Thymus (tissue), 14 donors: ENCODE measurements at places on chromosomes 6 and 20. TPM values are rescaled to one million over a fixed set of nuclear protein-coding genes. Genes with fewer than 3 reads are reported as not detected.

GRCh38 chr20:57685146-57685758 is 24.6 kb downstream of the PMEPA1 start:
- no peaks in the 10 kb centered on the region for H3K36me3 ChIP-seq
- DNase-seq = no peak
- H3K27me3 ChIP-seq = peaks cover 25% of the 10 kb centered on the region
- no peaks in the 10 kb centered on the region for H3K4me1 ChIP-seq

The GPR6 gene
- 0.05 TPM for polyA plus RNA-seq

DNA sequence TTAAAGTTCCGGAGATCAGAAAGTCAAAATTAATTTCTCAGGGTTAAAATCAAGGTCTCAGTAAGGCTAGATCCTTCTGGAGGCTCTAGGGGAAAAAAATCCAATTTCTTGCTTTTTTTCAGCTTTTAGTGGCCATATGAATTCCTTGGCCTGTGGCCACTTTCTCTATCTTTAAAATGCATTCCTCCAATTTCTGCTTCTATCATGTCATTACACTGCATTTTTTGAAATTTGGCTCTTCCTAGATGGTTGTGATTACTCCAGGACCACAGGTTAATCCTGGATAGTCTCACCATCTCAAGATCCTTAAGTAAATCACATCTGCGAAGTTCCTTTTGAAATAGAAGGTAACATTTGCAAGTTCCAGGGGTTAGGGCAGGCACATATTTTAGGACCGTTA is 1294.9 kb upstream of the CITED2 start:
- H3K27me3 ChIP-seq = no peaks in the 10 kb centered on the region
- no peak for DNase-seq
- H3K36me3 ChIP-seq = no peaks in the 10 kb centered on the region
- H3K27ac ChIP-seq = no peak overlapping the region

DNA sequence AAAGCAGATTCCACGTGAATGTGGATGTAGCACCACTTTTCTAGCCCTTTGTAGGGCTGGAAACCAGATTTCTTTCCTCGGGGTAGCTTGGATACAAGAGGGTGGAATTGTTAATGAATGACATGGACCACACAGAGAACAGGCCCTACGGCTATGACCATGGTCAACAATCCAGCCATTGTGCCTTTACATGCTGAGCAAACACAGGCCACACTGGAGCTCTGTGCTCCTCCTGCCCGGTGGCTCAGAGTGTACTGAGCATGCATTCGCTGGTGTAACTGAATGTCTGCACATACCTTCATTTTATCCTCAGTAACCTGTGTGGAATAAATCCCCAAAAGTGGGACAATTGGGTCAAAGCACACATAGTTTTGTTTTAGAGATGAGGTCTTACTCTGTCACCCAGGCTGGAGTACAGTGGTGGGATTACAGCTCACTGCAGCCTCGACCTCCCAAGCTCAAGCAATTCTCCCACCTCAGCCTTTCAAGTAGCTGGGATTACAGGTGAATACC is 32.8 kb downstream of the LRP11 start:
- DNase-seq = no peak
- H3K4me3 ChIP-seq = no peak overlapping the region
- no peaks in the 10 kb centered on the region for H3K4me1 ChIP-seq
- H3K36me3 ChIP-seq = no peaks in the 10 kb centered on the region

- H3K4me1 ChIP-seq = no peaks in the 10 kb centered on the region
- no peaks in the 10 kb centered on the region for H3K36me3 ChIP-seq
- no peak overlapping the region for H3K4me3 ChIP-seq
- DNase-seq = no peak
- H3K27ac ChIP-seq = no peak overlapping the region
- H3K27me3 ChIP-seq = no peaks in the 10 kb centered on the region
Observed at GRCh38 chr6:140857739-140858380, 1274.9 kb upstream of the GJE1 start.

DNA sequence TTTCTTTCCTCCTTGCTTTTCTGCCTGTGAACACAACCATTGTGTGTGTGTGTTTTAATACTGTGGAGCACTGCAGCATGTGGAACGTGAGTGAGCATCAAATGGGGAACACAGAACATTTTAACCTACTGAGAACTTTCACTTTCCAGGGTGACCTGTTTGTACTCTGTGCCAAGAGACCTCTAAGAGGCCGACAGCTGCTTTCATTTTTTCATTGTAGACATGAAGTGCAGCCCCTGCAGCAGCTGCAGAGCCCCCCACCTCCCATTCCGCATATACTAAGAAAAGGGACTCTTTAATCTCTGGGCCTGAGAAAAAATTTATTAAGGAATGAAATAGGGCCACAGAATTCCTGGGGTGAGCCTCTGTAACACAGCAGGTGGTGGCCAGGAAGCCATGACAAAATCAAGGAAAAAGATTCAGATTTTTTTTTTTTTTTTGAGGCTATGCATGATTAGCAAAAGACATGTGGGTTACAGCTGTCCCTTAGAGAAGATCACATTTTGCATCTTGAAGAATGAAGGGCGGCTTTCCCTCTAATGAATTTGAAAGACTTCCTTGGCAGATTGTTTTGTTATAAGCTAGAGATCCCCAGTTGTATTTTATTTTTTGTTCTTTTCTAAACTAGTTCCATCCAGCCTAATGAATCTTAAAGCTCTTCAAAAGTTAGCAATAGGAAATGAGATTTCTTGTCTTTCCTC is 503.4 kb downstream of the CD109 start:
- no peaks in the 10 kb centered on the region for H3K4me1 ChIP-seq
- H3K27me3 ChIP-seq = no peaks in the 10 kb centered on the region
- H3K4me3 ChIP-seq = no peak overlapping the region
- DNase-seq = no peak

DNA sequence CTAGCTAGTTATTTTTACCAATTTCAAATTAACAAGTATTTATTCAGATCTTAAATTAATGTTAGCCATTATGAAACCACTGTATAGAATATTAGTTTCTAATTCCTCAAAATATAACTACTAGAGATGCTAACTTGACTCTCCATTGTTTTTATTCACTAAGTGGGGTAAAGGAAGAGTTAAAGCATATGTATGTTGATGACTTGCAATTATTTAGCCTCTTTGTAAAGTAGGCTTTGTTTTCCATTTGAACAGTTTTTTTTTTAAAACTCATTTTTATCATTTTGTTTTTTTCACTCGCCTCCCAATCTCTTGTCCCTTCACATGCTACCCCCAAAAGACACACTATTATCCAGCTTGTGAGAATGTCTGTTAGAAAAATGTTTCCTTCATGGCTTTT is 3.3 kb downstream of the FAM162B start:
- no peak overlapping the region for H3K27ac ChIP-seq
- H3K27me3 ChIP-seq = peaks cover 23% of the 10 kb centered on the region
- no peak for DNase-seq
- no peaks in the 10 kb centered on the region for H3K36me3 ChIP-seq
- H3K4me1 ChIP-seq = no peaks in the 10 kb centered on the region

GRCh38 chr20:4050203-4050980 is 35.0 kb upstream of the RNF24 start:
- no peak overlapping the region for H3K27ac ChIP-seq
- H3K36me3 ChIP-seq = no peaks in the 10 kb centered on the region
- H3K4me1 ChIP-seq = no peaks in the 10 kb centered on the region
- DNase-seq = no peak
- H3K27me3 ChIP-seq = no peaks in the 10 kb centered on the region

GRCh38 chr20:10504994-10505730 is 70.1 kb downstream of the SLX4IP start:
- H3K27ac ChIP-seq = no peak overlapping the region
- H3K36me3 ChIP-seq = no peaks in the 10 kb centered on the region
- no peak for DNase-seq
- H3K27me3 ChIP-seq = no peaks in the 10 kb centered on the region

- peaks cover 2% of the 10 kb centered on the region for H3K27me3 ChIP-seq
- H3K27ac ChIP-seq = no peak overlapping the region
- no peak for DNase-seq
- H3K4me1 ChIP-seq = no peaks in the 10 kb centered on the region
- H3K36me3 ChIP-seq = no peaks in the 10 kb centered on the region
Observed at GRCh38 chr20:64196847-64197306, 32.6 kb downstream of the MYT1 start.

GRCh38 chr6:141513830-141514229 is 618.9 kb upstream of the GJE1 start:
- no peak overlapping the region for H3K27ac ChIP-seq
- no peak for DNase-seq
- H3K4me1 ChIP-seq = no peaks in the 10 kb centered on the region
- no peak overlapping the region for H3K4me3 ChIP-seq
- no peaks in the 10 kb centered on the region for H3K36me3 ChIP-seq
- no peaks in the 10 kb centered on the region for H3K27me3 ChIP-seq

- DNase-seq = no peak
- H3K4me3 ChIP-seq = no peak overlapping the region
- H3K27ac ChIP-seq = no peak overlapping the region
- H3K27me3 ChIP-seq = no peaks in the 10 kb centered on the region
- no peaks in the 10 kb centered on the region for H3K36me3 ChIP-seq
Observed at GRCh38 chr20:33983371-33983770, 10.3 kb upstream of the RALY start.

The CFAP61 gene
- polyA plus RNA-seq = 0.23 TPM

- DNase-seq = peak; percentile 65
- peaks cover 71% of the 10 kb centered on the region for H3K27me3 ChIP-seq
- no peak overlapping the region for H3K27ac ChIP-seq
- no peaks in the 10 kb centered on the region for H3K4me1 ChIP-seq
- no peak overlapping the region for H3K4me3 ChIP-seq
Observed at GRCh38 chr20:63178889-63179686, 36.8 kb downstream of the YTHDF1 start.

The GRM1 gene
- polyA plus RNA-seq = 0.05 TPM

DNA sequence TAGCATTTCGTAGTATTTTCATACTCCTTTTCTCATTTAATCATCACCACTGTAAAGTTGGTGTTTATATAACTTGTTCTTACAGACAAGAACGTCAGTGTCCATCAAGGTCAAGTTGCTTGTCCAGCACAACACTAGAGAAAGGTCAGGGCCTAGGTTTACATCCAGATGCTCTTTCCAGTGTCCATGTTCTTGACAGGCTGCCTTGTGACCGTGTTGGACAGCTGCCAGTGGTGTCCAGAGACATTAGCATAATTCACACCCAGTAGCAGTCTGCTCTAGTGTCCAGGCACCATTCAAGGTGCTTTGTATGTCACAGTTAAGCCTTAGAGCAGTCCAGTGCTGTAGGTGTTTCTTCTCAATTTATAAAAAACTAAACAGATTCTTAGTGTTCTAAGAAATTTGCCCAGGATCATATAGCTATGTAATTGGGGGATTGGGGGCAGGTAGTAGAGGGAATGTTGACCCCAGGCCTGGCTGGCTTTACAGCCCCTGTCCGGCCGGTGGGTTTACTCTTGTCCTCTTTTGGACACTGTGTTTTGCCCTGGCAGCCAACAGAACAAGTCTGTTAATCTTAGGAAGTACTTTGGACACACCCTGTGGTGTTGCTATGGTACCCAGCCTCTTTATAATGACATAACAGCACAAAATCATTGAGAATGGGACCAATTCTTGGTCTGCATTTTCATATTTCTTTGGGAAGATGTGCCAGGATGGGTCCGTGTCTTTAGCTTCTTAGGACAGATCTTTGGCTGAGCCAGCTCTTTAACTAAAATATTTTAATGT is 8.0 kb downstream of the STK35 start:
- H3K36me3 ChIP-seq = peaks cover 17% of the 10 kb centered on the region
- H3K4me1 ChIP-seq = peaks cover 14% of the 10 kb centered on the region
- H3K27me3 ChIP-seq = no peaks in the 10 kb centered on the region
- H3K27ac ChIP-seq = no peak overlapping the region

The ADGRF5 gene
- 5.0 TPM for polyA plus RNA-seq

The ARMH2 gene
- polyA plus RNA-seq = 0.21 TPM

GRCh38 chr6:167731216-167731615 is 95.5 kb upstream of the AFDN start:
- no peaks in the 10 kb centered on the region for H3K36me3 ChIP-seq
- no peaks in the 10 kb centered on the region for H3K27me3 ChIP-seq
- H3K4me3 ChIP-seq = no peak overlapping the region

DNA sequence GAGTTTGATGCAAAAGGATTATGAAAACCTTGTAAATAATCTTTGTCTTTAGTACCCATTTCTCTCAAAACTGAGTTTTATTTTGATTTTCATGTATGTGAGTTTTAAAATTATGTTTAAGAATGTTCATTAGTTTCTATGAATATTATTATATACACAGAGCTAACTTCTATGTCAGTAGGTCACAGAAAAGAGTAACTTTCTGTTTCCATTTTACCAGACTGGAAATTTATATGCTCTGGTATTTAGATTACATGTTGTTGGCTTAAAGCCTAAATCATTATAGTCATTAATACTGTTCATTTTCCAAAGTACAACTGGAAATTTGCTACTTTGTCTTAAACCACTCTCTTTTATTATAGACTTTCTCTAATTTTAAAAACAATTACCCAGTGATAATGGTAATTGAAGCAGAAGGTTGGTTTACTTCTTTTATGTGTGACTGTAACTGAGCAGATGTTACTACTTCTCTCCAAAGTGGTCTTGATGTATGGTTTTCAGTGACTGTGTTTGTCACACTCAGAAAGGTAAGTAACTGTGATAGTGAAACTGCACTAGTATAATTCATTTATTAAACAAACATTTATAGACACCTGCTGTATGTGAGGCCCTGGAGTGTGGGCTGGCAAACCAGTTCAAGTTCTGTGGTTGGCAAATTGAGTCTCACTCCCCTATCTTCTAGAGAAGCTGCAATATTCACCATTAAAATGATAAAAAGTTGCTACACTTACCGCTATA is 13.2 kb downstream of the CRYBG1 start:
- H3K36me3 ChIP-seq = no peaks in the 10 kb centered on the region
- DNase-seq = no peak
- no peak overlapping the region for H3K27ac ChIP-seq
- H3K4me1 ChIP-seq = no peaks in the 10 kb centered on the region
- H3K4me3 ChIP-seq = no peak overlapping the region

The GSTA1 gene
- 1.8 TPM for polyA plus RNA-seq

The ASCC3 gene
- 14.5 TPM for polyA plus RNA-seq

GRCh38 chr20:5844063-5844681 is 94.0 kb downstream of the SHLD1 start:
- no peaks in the 10 kb centered on the region for H3K4me1 ChIP-seq
- H3K27me3 ChIP-seq = no peaks in the 10 kb centered on the region
- H3K27ac ChIP-seq = no peak overlapping the region
- H3K4me3 ChIP-seq = no peak overlapping the region
- H3K36me3 ChIP-seq = no peaks in the 10 kb centered on the region

- DNase-seq = no peak
- H3K4me3 ChIP-seq = no peak overlapping the region
- no peak overlapping the region for H3K27ac ChIP-seq
- no peaks in the 10 kb centered on the region for H3K36me3 ChIP-seq
- H3K4me1 ChIP-seq = no peaks in the 10 kb centered on the region
Observed at GRCh38 chr6:151537556-151537955, 43.7 kb downstream of the CCDC170 start.

- no peaks in the 10 kb centered on the region for H3K36me3 ChIP-seq
- peaks cover 11% of the 10 kb centered on the region for H3K4me1 ChIP-seq
- no peak overlapping the region for H3K27ac ChIP-seq
- DNase-seq = no peak
Observed at GRCh38 chr6:26268659-26269402, 96.2 kb upstream of the BTN3A2 start.

- peaks cover 15% of the 10 kb centered on the region for H3K4me1 ChIP-seq
- H3K36me3 ChIP-seq = no peaks in the 10 kb centered on the region
- no peaks in the 10 kb centered on the region for H3K27me3 ChIP-seq
- no peak for DNase-seq
Observed at GRCh38 chr6:15551798-15552197, 111.0 kb downstream of the DTNBP1 start.

The RIMS1 gene
- 0.09 TPM for polyA plus RNA-seq

The CCM2L gene
- polyA plus RNA-seq = 3.3 TPM
